ENCODE measurements at places on chromosomes 16 and 17.
A peak's percentile ranks its signal among the peaks of the same experiment; 100 is the strongest.

GRCh38 chr16:88073201-88073721 is 122.0 kb downstream of the BANP start:
- no peak for DNase-seq

DNA sequence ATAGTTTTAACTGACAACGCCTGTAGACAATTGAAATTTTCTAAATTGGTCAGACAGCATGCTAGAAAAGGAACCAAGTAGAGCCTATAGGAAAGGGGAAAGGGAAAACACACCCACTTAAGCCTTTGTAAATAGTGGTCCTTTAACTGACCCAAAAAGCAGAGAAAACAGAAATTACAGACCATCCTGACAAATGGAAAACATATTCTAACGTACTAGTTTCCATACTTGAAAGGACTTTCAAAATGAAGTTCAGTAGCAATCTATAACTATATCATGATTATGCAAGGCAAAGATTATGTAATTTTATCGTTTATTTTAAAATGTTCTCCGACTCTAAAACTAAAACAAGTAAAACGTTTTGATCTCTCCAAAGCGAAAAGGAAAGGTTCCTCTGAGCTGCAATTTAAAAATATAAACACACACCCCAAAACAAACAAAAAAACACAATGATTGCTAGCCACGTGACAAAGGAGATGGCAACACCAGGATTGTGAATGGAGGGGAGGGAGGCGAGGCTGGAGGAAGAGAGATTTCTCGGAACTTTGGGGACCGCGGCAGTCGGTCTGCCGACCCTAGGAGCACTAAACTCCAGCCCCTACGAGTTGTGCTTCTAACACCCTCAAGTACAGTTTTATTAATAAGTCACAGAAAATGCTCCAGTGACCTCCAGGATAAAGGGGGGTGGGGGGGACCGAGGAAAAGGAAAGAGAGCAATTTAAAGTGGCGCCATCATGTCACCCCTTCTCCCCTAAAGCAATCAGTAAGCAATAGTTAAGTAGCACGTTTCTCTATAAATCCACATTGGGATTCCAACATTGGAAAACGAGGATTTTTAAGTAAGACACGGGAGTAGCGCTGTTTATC is 1.7 kb downstream of the KANSL1 start:
- peak; percentile 67 for DNase-seq

- DNase-seq: no peak
Observed at GRCh38 chr16:62965831-62966230, 929.6 kb upstream of the CDH8 start.

GRCh38 chr16:55102531-55102930 is 171.9 kb downstream of the IRX5 start:
- no peak for DNase-seq
